ENCODE measurements at places on chromosomes 4 and X.

- peak; percentile 79 for DNase-seq
Measured at GRCh38 chrX:153726286-153727122, 1.8 kb downstream of the ABCD1 start.

DNA sequence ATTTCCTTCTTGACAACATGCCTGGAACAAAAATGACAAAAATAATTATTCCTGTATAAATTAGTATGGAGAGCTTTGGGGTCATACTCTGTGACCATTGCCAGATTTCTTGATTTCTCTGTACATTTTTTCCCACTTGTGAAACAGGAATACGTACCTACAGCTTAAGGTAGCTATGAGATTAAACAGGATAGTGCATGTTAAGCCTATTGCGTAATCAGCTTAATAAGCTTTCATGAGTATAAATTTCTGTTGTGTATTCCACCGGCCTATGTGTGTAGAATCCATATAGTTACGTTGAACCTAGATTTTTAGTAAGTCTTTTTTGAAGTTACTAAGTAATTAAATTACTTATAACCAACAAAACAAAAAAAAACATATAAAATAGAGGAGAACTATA lies 334.9 kb downstream of the DCTD start:
- DNase-seq = no peak

DNA sequence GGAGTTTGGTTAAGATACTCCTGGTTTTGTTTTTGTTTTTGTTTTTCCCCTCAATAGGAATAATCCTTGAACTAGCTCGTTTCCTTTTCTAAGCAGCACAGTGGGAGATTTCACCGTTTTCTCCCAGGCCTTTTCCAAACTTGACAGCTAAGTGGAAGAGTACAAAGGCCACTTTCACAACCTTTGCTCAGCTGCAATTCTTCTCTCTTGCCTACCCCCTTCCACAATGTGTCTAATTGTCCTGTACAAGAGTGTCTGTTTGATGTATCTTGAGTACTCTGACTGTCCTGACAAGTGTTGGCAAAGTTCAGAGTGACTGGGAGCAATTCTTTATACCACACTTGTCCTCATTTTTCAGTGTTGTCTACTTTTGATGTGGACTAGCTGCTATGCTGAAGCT lies 674.3 kb upstream of the AMOT start:
- DNase-seq = no peak

- no peak for DNase-seq
Measured at GRCh38 chr4:64876021-64876420, 466.8 kb upstream of the TECRL start.

DNA sequence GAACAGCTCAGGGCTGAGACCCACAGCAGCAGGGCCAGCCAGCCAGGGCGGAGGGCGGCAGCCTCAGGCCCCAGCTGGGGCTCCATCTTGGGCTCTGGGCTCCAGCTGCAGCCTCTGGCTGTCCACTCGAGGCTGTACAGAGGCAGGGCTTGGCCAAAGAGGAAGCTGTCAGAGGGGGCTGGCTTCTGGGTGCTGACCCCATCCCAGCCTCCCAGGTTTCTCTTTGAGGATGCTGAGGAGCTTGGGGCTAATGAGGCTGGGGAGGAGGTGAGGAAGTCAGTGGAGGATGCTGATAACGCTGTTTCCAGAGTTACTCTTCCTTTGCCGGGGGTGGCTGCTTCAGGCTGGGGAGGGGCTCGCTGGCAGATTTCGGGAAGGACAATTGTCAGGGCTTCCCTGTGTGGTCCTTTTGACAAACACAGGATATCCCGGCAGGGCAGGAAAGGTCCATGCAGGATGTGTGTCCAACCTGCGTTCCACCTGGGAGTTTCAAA lies at the start of gene DIPK2B:
Gene DIPK2B, minus strand, starts transcription at position 136 of the 494 bp plus-strand sequence. Its CDS starts 50 bp downstream, at position 86.
- no peak for DNase-seq

- DNase-seq = peak; percentile 4
Measured at GRCh38 chrX:3638280-3638873, 75.1 kb downstream of the PRKX start.
